ENCODE measurements at places on chromosomes 1 and 21. TPM values are rescaled to one million over a fixed set of nuclear protein-coding genes. Genes with fewer than 3 reads are reported as not detected.

Gene GRHL3
- total RNA-seq, result not detected

Gene LCE1B
- not detected for total RNA-seq

Gene S100A11
- 151 TPM for total RNA-seq

Gene TEDDM1
- total RNA-seq, result not detected

Gene KRTAP6-1
- not detected for total RNA-seq

Gene TPTE
- total RNA-seq, result not detected

Gene C8B
- total RNA-seq, result not detected

Gene OR2T2
- not detected for total RNA-seq

Gene BTG2
- total RNA-seq, result 9.3 TPM

Gene PADI1
- total RNA-seq, result 0.72 TPM

Gene SLC44A5
- total RNA-seq, result 1.2 TPM

Gene TBX19
- 2.5 TPM for total RNA-seq

Gene GBP7
- not detected for total RNA-seq
